ENCODE measurements at places on chromosomes 13 and 19. TPM values are rescaled to one million over a fixed set of nuclear protein-coding genes. Genes with fewer than 3 reads are reported as not detected.

DNA sequence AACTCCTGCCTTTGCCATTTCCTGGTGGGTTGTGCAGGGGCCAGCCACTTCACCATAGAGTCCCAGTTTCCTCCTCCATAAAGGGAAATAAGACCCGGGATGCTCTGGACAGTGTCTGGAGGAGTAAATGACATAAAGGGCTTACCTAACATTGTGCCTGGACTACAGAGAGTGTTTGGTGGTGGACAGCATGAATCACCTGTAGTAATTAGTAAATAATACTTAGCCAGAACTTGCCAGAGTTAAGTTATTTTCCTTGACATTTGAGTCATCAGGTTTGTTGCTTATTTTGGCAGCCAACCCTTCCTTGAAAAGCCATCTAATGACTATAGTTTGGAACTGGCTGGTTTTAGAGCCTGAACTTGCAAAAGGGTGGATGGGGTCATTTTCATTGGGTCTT is 159.2 kb downstream of the SLC7A1 start:
- peak; percentile 77 for DNase-seq

- no peak for DNase-seq
These were observed at the start of gene MAST3 for GRCh38 chr19:18097217-18097992. Gene MAST3 (plus strand): TSS chr19:18097778. CDS start chr19:18097793, 15 bp downstream.

DNA sequence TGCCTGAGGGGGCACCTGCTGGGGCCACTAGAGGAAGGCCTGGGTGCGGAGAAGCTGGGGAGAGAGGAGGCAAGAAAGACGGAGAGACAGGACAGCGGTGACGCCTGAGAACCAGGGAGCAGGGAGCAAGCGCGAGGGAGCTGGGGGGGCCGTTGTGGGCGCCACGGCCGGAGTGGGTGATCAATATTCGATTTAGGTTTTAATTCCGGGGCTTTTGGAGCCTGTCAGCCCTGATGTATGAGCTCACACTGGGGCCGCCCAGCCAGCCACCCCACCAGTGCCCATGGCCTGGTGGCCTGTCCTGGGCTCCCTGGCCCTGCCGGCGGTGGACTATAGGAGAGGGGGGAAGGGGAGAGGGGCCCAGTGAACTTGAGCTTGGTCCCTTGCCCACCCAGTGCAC is 8.7 kb upstream of the ERFL start:
- DNase-seq: no peak

The BRME1 gene
- 1.7 TPM for total RNA-seq

GRCh38 chr13:113520571-113520970 is 30.1 kb upstream of the DCUN1D2 start:
- no peak for DNase-seq

The MAB21L1 gene
- total RNA-seq: 0.06 TPM

DNA sequence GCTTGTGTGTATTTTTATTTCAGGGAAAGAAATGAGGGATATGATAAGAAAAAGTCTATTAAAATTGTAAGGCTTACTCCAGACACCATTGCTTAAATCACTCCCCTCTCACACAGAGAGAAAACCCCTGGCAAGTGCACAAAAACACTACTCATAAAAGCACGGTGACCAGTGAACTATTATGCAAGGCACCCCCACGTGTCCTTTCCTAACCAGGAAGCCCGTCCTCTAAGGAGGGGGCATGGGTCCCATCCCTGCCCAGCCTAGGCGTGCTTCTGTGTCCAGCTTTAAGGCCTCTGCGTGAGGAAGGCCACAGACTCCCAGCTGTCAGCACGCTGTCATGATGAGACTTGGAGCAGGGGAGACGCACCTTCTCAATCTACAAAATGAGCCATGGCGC is 83.5 kb downstream of the SLC7A1 start:
- DNase-seq: no peak

The ZNF222 gene
- 3.8 TPM for total RNA-seq

- no peak for DNase-seq
These were observed 5.1 kb upstream of the TGFBR3L start for GRCh38 chr19:7909471-7910067.

The IGSF23 gene
- total RNA-seq: not detected

Data from LHCN-M2 (cell line).